ENCODE measurements at places on chromosomes 12 and 14.
A peak's percentile ranks its signal among the peaks of the same experiment; 100 is the strongest.

- DNase-seq = no peak
Measured at GRCh38 chr12:14777271-14777670, 26.0 kb downstream of the WBP11 start.

GRCh38 chr12:49121047-49121696 lies 10.0 kb downstream of the TUBA1B start:
- no peak for DNase-seq

DNA sequence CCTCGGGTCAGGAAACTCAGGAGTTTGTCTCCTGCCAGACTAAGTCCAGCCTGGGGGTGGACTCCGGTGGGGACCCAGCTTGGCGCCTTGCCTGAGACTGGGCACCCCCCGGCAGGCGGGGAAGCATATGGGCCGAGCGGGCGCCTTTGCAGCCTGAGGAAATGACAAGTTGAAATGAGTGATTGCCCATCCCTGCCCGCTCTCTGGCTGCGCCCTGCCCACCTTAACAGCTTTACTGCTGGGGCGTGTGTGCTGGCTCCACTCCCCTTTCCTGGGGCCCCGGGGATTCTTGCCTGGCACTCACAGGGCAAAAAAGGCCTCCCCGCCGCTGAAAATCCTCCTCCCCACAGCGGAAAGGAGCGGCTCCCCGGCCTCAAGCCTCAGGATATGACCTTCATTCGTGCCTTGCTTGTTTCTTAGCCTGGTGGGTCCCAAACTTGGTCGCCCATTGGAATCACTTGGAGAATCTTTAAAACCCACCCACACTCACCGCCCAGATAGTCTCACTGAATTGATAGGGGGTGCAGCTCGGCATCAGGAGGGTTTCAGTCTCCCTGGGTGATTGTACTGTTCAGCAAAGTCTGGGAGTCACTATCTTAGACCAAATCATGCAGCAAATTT lies 1.5 kb downstream of the RFLNA start:
- no peak for DNase-seq

DNA sequence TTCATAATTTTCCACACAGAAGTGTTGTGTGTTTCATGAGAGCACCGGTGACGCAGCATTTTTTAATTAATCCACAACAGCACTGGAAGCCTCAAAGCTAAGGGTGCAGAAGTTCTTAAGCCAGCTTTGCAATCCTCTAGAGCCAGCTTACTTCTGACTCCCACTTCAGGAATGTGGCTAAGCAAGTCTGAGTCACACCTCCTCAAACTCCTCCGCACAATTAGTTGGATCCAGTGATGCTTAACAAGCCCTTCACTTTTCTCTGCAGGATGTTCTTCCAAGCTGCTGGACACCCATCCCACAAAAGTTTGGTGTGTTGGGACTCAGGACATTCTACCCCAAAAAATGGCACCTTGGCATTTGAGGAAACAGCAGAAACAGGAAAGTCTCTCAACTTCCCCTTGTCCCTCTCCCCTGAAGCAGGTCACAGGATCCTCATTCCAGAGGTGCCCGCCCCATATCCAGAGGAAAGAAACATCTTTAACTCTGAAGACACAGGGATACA lies 210.0 kb downstream of the PPM1H start:
- peak; percentile 94 for DNase-seq

GRCh38 chr14:64720131-64720576 lies 15.9 kb downstream of the PLEKHG3 start:
- DNase-seq = no peak

DNA sequence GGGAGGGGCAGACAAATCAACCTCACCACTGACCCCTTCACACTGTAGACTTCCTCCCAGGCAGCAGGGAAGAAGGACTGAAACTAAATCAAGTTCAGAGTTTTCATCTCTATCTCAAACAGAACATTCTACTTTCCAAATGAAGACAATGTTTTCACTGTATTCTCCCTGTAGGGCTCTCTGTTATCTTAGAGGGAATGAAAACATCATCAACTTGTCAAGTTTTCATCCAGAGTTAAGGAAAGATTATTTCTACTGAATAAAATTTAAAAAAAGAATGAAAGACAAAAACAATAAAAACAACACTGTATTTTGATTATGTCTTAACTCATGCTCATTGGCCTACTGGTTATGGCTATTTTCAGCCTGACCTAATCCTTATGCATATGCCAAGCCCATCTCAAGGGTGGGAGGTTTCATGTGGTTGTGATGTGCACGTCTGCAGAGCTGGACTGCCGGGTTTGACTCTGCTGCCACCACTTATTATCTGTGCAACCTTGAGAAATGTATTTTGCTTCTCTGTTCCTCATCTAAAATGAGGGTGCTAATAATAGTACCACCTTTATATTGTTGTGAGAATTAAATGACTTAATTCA lies 152.0 kb upstream of the AVPR1A start:
- no peak for DNase-seq

DNA sequence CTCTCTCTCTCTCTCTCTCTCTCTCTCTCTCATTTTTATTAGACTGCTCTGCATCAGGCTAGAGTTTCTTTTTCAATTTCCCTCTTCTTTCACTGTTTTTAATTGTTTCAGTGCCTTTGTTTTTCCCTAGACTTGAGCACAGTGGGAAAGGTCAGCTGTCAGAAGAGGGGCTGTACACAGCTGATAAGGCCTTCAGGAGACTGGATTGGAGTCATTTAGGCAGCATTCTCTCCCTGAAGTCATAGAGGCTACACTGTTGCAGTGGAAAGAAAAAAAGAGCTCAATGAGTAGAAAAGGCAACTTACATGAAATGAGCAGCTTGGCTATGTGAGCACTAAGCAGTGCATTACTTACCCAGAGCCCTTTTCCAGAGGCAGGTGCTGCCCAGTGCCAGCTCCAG lies 456.9 kb downstream of the NRXN3 start:
- no peak for DNase-seq

DNA sequence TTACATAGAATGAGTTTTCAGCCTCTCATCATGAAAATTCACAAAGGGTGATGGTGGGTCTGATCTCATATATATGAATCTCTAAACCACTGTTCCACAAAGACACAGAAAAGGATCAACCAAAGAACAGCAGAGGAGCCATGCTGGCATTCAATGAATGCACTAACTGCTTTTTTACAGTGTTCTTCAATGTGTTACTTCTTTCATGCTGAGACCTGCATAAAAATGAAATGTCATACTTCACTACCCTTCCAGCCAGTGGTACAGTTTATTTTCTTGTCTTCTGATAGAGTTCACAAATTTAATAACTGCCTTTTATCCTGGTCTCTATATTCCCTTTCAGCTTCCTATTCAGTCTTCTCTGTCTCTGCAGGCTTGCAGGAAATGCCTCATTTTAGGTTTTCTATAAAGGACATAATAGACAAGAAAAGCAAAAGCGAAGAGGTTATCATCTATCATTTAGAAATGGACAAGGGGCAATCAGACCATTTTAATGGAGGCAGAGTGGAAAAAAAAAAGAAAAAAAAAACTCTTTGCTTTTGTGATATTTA lies 836.7 kb upstream of the FOXG1 start:
- DNase-seq = no peak
